ENCODE measurements at places on chromosomes 4 and X.

DNA sequence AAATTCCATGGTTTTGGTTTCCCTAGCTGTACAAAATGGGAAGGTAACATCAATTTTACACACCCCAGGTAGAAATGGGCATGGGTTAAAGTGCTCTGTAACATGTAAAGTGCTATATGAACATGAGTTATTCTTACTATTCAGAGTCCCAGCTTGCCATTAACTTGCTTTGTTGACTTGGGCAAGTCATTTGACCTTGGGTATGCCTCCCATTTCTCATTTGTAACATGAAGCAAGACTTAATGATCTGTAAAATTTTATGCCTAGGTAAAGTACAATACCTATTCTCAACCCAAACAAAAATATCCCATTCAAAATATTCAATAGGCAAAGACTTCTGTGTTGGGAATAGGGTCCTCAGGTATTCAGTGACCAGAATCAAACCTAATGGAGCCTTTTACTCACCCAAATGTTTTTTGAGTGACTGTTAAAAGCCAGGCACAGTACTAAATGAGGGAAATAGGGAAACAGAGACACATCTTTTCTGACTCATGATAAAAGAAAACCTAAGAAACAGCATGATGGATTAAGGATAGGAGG, 126.6 kb downstream of the SH3RF1 start:
- DNase-seq, result no peak

DNA sequence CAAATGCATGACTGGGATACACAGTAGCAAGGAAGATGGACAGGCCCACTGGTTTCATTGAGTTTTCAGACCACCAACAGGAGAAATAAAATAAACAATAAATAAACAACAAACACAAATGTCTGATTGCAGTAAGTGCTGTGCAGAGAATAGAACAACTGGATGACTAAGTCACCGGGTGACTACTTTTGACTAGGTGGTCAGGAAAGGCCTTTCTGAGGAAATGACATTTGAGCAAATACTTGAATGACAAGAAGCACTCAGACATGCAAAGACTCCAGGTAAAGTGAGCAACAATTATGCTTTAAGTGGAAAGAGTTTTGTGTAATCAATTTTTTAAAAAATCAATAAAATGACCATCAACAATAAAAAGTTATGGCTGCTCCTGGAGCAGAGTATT, 137.7 kb downstream of the BTC start:
- no peak for DNase-seq

DNA sequence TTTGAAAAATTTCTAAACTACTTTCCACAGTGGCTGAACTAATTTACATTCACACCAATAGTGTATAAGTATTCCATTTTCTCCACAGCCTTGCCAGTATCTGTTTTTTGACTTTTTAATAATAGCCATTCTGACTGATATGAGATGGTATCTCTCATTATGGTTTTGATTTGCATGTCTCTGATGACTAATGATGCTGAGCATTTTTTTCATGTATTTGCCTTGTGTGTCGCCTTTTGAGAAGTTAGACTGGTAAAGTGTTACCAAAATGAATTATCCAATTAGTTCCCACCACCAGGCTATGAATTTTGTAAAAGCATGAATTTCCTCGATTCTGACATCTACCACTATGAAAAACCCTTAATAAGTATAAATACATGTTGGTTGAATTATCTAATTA, 242.2 kb upstream of the GK2 start:
- DNase-seq, result no peak

DNA sequence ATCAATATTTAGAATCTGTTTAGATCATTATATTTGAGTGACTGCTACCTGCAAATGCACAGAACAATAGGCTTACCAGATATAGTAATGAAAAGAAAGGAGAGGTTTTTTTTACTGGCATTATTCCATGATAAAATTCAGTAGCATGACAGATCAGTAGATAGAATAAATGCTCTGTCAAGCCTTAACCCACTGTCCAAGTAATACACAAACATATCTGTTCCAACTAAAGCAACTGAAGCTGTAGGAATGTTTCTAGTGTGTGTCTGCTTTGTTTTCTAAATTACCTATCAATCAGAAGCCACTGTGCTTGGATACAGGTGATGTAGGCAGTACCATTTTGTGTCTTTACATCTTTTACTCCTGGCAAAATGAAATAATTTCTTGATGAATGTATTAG, 604.6 kb downstream of the PCDH7 start:
- DNase-seq, result no peak

GRCh38 chrX:31124536-31124935, 52.7 kb upstream of the FTHL17 start:
- DNase-seq, result no peak

- no peak for DNase-seq
These were observed 116.6 kb upstream of the LCORL start for GRCh38 chr4:18138076-18138665.

GRCh38 chr4:33226133-33226532, 2506.0 kb downstream of the PCDH7 start:
- DNase-seq, result no peak

DNA sequence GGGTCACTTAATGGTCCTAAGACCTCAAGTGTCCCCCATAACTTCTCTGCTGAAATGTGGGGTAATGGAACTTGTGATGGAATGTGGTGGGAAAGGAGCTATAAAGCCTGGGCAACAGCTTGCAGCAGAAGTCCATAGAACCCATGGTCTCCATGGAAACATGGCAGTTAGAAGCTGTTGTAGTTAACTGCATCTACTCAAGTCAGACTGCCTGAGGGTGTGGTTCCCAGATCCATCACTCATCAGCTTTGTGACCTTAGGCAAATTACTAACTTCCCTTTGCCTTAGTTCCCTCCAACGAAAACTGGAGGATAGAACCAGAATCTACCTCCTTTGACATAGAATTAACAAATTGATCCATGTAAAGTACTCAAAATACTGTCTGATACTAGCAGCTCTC, 113.0 kb downstream of the SPATA18 start:
- DNase-seq, result no peak

DNA sequence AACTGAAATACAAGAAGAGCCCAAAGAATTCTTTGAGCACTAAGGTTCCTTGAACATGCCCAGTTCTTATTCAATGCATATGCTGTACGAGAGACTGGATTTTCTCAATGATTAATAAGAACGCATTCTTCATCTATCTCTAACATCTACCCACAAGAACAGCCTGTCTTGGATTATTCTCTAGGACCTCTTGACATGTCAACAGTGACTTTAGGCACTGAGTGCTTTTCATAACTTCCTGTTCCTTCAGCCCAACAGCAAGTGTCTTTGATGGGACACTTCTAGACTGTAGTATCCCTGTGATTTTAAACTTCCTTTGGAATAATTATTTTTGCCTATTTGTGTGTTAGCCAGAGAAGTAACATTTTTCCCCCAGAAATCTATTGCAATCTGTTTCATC, 69.3 kb downstream of the OPHN1 start:
- DNase-seq, result no peak
